ENCODE measurements at places on chromosomes 1 and 21.
A peak's percentile ranks its signal among the peaks of the same experiment; 100 is the strongest.

DNA sequence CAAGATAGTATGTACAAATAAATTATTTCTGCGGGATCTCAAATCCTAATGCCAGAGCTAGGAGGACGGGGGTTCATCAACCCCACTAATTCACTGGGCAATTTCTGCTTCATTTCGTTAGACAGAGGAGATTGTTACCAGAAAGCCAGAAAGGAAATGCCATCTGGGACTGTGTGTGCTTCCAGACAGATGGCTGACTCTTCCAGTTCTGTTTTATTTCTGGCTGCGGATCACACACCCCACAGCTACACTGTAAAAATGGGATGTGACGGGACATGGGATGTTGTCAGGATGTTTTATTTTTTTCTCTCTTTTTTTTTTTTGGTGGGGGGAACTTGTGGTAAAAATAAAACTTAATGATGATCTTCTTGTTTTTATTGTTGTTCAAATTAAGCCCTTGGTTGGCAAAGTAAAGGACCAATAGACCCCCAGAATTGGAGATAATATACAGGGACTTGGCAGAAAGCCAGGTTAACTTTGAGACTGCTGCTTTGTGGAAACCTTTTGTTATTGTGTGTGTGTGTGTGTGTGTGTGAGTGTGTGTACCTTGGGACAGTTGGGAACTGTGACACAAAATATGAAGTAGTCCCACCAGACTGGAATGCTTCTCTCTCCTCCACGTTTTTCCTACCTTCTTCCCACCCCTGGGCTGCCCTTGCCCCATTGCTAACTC is 114.5 kb downstream of the NUF2 start:
- no peak for DNase-seq

- DNase-seq = peak; percentile 42
Measured at GRCh38 chr1:154546264-154547063, 12.0 kb downstream of the UBE2Q1 start.

- no peak for DNase-seq
Measured at GRCh38 chr1:235307158-235308124, 20.5 kb downstream of the ARID4B start.

- no peak for DNase-seq
Measured at GRCh38 chr1:38077523-38078147, 31.0 kb upstream of the POU3F1 start.

GRCh38 chr1:222791006-222791710 is 23.7 kb upstream of the DISP1 start:
- DNase-seq = no peak

GRCh38 chr1:207344221-207344620 is 22.7 kb downstream of the CD55 start:
- DNase-seq = no peak

- DNase-seq = no peak
Measured at GRCh38 chr1:173020138-173020750, 30.5 kb downstream of the TNFSF18 start.

GRCh38 chr21:32477424-32477745 is 64.9 kb downstream of the EVA1C start:
- DNase-seq = no peak

DNA sequence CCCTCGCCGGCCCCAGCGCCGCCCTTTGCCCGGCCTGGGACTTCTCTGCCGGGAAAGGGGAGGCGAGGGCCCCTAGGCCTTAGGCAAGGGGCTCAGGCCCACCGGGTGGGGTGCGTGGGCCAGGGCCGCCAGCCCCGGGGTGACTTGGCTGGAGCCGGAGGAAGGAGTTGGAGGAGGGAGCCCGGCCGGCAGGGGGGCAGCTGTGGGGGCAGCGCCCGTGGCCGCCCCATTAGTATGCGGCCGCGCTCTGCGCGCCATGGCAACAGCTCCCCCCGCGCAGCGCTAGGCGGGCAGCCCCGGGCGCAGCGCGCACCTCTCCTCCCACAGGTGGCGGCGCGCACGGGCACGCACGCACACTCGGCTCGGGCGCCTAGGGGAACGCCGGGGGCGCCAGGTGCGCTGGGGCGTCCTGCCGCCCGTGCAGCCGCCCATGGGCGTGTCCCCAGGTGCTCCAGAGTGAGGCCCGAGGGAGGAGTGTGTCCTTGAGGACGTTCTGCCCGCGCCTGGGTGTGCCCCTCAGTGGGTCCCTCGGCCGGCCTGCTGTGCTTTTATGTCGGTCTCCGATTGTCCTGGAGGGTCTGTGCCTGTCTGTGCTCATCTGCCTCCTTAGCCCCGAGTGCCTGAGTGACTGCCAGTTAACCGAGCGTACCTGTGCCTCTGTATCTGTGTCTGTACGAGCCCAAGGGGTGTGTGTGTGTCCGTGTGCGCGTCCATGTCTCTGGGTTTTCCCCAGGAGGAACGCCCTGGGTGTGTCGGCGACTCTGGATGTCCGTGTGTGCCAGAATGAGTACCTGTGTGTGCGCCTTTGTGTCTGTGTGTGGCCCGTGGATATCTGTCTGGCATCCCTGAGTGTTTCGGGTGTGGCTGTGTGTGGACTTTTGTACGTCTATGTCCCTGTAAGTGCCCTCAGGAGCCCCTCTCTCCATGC is 38.2 kb upstream of the WASF2 start:
- DNase-seq = peak; percentile 97

DNA sequence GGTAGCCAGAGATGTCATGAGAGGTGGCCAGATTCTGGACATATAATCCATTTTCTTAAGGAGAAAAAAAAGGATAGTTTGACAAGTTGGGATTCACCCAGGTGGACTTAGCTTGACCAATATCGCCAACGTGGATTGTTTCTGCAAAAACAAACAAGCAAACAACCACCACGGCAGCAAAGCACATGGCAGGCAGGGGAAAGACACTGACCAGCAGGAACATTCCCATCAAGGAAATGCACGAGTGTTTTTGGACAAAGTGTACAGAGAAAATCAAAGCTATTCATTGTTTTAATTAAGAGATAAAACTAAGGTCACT is 9.1 kb upstream of the PLA2G2C start:
- DNase-seq = no peak

GRCh38 chr1:220045356-220046051 is 801 bp downstream of the EPRS1 start:
- peak; percentile 63 for DNase-seq

DNA sequence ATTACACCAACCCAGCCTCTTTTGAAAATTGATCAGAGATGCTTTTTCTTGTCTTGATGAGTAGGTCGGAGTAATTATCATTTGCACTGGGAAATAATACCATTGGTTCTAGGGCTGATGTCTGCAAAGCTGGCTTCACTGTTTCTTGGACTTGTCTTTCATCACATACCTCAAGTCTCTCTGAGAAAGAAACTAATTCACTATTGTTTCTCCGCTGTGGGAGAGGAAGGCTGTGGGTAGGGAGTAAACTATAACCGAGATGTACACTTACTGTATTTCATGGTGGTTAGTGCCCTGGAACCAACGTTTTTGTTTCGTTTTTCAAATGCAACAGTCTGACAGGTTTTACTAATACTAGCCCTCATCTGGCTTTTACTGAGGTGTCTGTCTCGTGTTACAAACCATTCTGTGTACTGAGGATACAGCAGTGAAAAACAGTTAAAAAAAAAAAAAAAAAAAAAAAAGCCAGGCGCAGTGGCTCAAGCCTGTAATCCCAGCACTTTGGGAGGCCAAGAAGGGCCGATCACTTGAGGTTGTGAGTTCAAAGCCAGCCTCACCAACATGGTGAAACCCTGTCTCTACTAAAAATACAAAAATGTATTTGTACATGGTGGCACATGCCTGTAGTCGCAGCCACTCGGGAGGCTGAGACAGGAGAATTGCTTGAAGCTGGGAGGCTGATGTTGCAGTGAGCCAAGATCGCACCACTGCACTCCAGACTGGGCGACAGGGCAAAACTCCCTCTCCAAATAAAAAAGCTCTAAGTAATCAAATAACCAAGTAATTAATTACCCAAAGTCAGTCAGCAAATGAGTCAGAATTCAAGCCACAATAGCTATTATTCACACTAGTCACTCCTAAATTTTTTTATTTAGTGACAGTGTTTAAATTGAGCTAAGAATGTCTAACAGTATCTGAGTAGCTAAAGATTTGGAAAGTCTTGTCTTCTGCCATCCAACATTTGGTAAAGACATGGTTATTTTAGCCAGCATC is 23.3 kb downstream of the TOMM20 start:
- DNase-seq = peak; percentile 56

GRCh38 chr1:16068356-16069270 is 4.8 kb downstream of the FAM131C start:
- DNase-seq = peak; percentile 57

DNA sequence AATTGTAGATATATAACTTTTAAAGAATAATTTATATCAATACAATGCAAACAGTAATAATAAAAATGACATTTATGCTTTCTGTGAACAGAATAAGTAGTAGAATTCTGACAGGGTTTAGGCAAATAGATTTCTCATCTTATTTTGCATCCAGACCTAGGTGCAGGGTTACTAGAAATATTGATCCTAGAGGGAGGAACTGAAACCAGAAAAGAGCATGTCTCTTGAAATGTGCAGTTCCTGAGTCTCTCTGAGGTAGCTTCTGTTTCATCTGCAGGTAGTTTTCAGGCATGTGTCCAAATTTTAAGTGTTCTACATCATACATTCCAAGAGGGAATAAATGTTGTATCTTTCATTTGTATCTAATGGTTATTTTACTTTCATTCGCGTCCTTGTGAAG is 631.9 kb upstream of the ADGRL4 start:
- DNase-seq = no peak

- no peak for DNase-seq
Measured at GRCh38 chr1:160109686-160110085, 5.9 kb upstream of the ATP1A2 start.

DNA sequence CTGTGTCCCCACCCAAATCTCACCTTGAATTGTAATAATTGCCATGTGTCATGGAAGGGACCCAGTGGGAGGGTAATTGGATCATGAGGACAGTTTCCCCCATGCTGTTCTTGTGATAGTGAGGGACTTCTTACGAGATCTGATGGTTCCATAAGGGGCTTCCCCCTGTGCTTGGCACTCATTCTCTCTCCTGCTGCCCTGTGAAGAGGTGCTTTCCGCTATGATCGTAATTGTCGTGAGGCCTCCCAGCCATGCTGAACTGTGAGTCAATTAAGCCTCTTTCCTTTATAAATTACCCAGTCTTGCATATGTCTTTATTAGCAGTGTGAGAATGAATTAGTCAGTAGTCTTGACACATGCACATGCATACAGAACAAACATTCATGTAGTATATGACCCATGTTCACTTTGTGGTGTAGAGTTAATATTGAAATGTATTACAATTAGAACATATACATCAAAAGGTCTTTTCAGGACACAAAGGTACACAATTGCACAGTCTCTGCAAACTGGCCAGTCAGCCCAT is 16.9 kb upstream of the IFI16 start:
- DNase-seq = no peak

DNA sequence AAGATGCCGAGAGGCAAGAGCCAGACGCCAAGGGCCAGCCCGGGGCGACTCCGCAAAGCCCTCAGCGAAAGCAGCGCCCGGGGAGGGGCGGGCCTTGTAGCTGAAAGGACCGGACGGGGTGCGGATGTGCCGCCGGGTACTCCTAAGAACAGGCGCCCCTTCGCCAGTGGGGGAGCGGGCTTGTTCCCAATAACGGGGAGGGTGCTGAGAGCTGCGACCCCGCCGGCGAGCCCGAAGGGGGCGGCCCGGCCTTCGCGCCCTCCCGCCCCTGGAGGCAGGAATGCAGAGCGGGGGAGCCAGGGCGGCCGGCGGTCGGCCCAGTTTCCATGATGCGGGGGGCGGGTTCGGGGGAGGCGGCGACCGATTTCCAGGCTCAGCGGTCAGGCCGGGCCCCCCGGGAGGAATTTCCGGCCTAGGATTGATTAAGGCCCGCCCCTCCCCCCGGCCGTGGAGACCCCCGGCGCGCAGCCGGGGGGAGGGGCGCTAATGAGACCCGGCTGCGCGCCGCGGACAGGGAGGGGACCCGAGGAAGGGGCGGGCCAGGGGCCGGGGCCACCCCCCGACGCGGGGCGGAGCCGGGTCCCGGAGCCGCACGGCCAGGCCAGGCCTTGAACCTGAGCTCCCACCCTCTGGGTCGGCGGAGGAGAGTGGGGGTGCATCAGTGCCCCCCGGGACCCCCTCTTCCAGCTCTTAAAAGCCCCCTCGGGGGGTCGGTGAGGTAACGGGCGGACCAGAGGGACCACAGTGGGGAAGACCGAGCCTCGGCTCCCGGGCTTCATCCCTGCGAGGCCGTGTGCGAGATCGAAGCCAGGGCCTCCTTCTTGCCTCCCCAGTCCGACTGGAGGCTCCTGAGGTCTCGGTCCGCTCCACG is 898 bp upstream of the TMEM200B start:
- peak; percentile 75 for DNase-seq

GRCh38 chr1:234260578-234260977 is 112.7 kb upstream of the COA6 start:
- DNase-seq = no peak

DNA sequence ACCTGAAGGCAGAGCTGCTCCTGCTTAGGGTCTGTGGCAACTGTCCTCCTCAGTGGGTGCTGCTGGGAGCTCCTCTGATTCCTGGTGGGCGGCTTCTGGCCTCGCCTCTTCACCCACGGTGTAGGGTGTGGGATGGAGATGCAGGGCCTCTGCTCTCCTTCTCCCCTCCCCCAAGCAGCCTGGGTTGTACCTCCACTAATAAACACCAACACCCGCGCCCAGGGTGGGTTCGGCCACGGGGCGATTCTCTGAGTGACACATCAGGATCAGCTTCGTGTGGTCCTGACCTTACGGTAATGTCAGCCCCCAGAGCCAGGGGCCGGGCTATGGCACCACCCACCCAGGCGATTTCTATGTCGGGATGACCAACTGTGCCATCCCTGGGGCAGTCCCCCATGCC is 23.7 kb downstream of the KRTAP10-1 start:
- no peak for DNase-seq

GRCh38 chr1:85575363-85575995 is 5.1 kb upstream of the CCN1 start:
- no peak for DNase-seq

GRCh38 chr1:240946926-240947325 is 335.0 kb upstream of the GREM2 start:
- DNase-seq = no peak

GRCh38 chr1:178330153-178330552 is 166.6 kb downstream of the CLEC20A start:
- no peak for DNase-seq

DNA sequence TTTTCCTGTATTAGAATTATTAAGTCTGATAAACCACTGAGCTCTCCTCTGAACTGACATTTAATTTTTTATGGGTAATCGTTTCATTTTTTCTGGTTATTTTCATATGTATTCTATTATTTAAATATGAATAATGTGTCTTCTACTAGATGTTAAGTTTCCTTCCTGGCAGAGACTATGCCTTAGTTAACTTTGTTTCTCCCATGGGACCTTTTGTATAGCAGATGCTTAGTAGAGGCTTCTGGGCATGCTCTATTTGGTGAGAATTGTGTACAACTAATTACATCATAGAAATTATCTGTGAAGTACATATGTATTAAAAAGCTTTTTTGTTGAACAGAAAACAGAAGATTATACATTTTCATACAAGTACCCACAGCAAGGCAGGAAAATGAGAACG is 23.4 kb downstream of the CTBS start:
- DNase-seq = no peak
